HEK293T (cell line): ENCODE measurements at places on chromosomes 3 and 15.
A peak's percentile ranks its signal among the peaks of the same experiment; 100 is the strongest.

DNA sequence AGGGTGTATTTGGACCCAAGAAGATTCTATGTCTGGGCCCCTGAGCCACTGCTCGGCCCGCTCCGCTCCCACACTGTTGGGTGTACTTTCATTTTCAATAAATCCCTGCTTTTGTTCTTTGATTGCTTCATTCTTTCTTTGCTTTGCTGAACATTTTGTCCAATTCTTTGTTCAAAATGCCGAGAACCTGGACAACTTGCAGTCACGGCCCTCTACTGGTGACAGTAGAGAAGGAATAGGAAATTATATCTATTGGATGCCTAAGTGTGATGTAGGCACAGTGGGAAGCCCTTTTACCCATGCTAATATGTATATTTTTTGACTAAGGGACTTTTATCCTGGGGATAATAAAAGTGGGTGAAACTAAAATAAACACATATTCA is 340.8 kb downstream of the LRRC3B start:
- DNase-seq: no peak

- no peak for DNase-seq
Observed at GRCh38 chr3:69941439-69942176, 57.9 kb upstream of the SAMMSON start.

DNA sequence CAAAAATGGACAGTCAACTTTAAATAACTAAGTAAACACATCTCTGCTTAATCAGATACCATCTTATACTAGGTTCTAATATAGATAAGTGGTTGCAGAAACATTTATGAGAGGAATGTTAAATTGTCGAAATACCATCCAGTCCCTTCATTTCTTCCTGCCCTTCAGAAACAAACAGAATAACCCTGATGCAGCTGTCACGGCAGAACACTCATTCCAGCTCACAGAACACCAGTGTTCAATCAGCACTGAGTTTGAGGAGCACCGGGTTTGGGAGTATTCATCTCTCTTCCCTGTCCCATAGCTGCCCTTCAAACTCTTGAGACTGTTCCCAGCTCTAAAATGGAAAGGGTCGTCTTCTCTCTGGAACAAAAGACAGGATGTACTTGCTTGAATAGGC is 61.1 kb upstream of the TSEN2 start:
- DNase-seq: no peak

GRCh38 chr3:97932387-97932801 is 39.8 kb downstream of the RIOX2 start:
- DNase-seq: no peak

- DNase-seq: no peak
Observed at GRCh38 chr15:93308026-93308690, 219.1 kb upstream of the RGMA start.

- DNase-seq: no peak
Observed at GRCh38 chr3:185813691-185814215, 11.1 kb downstream of the IGF2BP2 start.

GRCh38 chr3:125151442-125151817 is 61.1 kb downstream of the SLC12A8 start:
- no peak for DNase-seq

- DNase-seq: no peak
Observed at GRCh38 chr3:60434950-60435349, 816.3 kb downstream of the FHIT start.

DNA sequence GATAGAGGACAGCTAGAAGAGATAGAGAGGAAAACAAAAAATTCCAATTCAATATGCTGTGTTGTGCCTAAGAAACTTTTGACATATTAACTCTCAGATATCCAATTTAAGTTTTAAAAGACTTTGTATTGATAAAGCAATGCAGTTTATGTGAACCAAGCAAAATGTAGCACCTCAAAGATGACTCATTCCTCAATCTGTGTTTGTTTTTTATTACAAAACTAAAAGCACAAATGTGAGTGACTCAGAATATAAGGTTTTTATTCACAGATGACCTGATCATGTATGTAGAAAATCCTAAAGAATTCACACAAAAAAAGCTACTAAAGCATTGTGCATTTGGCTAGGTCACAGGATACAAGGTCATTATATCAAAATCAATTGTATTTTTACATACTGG is 11.1 kb downstream of the HCLS1 start:
- DNase-seq: no peak

DNA sequence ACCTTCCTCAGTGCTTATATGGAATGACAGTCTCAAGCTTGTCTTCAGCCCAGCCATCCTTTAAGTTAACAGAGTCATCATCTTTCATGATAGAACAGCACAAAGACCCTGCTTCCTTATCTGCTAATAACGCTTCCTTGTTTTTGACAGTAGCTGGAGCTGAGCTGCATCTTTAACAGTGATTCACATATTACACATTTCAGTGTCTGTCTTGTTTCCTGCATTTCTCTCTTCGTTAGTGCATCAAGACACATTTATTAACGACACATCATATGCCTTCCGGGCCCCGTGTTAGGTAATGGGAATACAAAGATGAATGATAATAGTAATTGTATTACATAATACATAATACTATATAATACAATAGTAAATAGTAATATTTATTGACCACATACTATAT is 30.2 kb upstream of the GREM1 start:
- DNase-seq: no peak

- no peak for DNase-seq
Observed at GRCh38 chr15:40590667-40591050, 3.4 kb upstream of the KNL1 start.

GRCh38 chr3:150090006-150090405 is 119.3 kb upstream of the PFN2 start:
- no peak for DNase-seq

GRCh38 chr3:14319654-14320182 is 82.7 kb upstream of the SLC6A6 start:
- DNase-seq: peak; percentile 74

- peak; percentile 7 for DNase-seq
Observed at GRCh38 chr15:45268135-45268534, 16.1 kb downstream of the SLC28A2 start.

DNA sequence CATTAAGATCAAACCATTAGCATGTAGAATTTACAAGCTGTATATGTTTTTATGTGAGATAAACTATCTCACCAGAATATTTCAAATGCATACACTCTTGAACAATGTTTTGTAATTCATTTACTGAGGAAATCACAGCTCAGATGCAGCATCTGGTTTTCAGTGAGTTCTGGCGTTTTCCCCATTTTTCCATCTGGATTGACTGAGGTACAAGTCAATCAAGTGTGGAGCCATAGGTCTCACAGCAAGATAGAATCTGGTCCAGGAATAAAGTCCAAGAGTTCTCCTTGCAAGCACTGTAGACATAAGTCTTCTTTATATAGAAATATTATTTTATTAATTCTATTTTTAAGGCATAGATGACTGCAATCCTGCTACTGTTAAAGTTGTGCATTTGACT is 219.3 kb downstream of the ZBBX start:
- no peak for DNase-seq

DNA sequence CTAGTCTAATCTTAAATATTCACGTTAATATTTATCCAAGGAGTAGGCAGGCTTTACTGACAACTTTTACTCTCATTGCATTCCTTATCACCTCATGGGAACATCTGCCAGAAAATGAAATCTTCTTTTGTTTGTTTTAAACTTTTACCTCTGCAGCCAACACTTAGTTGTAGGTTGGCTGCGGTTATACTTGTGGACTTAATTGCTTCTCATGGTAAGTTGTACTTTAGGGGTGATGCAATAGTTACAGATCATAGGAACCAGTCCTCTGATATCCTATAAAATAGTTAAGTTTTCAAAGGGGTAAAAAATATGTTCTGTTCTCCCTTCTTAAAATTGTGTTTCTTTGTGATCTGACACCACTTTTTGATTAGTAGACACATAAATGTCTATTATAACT is 321.9 kb downstream of the ZPLD1 start:
- no peak for DNase-seq

- no peak for DNase-seq
Observed at GRCh38 chr3:60497902-60498301, 753.4 kb downstream of the FHIT start.

- DNase-seq: no peak
Observed at GRCh38 chr3:170635385-170635735, 49.5 kb upstream of the SLC7A14 start.

DNA sequence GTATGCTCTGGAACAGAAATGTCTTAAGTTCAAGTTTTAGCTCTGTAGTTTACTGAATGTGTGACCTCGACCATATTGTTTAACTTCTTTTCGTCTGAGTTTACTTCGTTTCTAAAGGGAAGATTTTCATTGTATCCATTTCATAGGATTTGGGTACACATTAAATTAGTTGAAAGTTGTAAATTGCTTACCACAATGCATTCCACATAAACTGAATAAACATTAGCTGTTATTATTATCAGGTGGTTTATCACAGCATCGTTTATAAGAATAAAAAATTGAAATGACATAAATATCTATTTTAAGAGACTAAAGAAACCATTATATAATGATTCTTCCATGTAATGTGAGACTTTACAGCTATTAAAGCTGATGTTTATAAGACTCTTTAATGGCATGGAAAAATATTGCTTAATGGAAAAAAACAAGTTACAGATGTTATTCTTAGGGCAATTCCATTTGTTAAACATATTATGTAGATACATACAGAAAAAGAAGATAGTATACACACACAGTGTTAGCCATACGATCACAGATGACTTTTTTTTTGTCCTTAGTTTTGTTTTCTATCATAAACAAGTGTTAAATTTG is 342.3 kb upstream of the SGO1 start:
- no peak for DNase-seq

DNA sequence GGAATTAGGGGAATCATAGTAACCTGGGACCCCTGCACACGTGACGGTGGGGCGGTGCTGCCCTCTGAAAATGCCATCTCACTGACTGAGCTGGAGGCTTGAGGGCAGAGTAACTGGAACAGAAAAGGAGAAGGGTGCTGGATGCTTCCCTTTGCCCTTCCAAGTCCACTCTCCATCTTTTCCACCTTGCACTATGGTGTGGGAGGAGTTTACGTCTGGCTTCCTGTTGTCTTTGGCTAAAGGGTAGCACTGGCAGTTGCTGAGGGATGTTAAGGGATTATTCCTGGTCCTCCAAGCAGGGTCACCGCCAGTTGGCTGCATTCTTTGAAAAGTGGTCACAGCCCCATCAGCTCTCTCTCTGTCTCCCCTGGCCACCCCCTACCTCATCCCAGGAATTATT is 129.4 kb upstream of the SNTN start:
- DNase-seq: no peak

GRCh38 chr3:134373271-134374104 is 759 bp downstream of the AMOTL2 start:
- DNase-seq: peak; percentile 74

DNA sequence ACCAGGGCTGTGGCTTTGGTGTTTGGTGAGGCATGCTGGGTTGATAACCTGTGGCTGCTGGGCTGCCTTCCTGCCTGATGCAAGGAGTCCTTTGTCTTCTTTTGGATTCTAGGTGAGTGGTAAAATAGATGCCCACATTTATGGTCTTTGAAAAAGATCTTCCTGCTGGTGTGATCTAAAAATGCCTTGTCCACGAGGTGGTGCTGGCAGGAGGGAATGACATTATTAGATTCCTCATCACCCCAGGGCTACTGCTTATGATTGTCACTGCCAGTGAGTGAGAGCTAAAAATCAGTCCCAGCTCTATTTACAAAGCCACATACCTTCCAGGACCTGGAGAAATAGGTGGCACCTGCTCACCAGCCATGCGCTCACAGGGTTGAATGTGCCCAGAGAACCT is 355.5 kb upstream of the ROPN1 start:
- no peak for DNase-seq

DNA sequence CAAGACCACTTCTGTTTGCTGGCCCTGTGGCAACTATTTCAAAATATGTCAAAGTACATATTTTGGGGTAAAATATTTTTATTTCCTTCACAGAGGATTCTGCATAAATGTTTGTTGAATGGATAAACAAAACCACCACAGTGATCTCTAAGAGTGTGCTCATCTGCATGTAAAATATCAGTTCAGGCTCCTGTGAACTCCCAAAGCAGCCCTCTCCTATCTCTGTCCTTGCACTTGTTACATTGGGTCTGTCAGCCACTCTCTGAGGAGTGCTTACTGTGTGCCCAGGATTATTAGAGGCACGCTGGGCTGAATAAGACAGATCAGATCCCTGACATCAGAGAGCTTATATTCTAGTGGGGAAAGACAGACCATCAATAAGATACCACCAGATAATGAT is 27.1 kb downstream of the IQCH start:
- DNase-seq: no peak

GRCh38 chr3:134751831-134752230 is 43.2 kb upstream of the EPHB1 start:
- no peak for DNase-seq

GRCh38 chr3:172140499-172141391 is 101.4 kb downstream of the FNDC3B start:
- DNase-seq: peak; percentile 35

DNA sequence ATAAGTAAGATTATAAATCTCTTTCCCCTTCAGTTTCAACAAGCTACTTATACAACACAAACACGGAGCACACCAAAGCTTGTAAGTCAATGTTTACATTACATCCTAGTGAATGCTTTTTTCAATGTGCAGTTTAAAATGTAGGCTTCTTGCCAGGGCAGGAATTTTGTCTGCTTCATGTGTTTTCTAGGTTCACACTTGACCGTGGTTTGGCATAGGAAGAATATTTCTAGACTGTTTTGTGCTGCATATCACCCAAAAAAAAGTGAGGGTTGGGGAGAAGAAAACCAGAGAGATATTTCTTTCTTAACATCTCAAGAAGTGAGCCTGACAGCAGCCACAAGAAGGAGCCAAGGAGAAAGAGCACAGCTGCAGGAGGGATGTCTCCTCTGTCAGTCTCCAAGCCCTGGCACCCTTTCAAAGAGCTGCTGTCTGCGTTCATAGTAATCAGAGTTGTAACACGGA is 255.8 kb downstream of the MEIS2 start:
- peak; percentile 7 for DNase-seq

DNA sequence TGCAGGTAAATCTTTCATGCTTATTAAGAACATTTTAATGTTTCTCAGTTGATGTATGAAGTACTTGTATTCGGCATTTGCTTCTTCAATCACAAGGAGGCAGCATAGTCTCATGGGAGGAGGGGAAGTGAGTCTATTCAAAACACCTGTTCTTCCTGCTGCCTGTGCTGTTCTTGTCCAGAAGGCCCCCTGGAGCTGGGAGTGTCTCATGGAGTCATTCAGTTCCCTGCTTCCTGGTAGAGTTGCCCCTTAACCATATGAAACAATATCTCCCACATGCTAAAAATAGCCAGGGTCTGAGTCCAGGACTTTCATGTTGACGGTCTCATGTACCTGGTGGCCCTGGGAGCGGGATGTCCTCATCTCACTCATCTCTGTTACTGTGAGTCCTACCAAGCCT is 15.5 kb upstream of the PPP1R2 start:
- peak; percentile 15 for DNase-seq
